ENCODE measurements at places on chromosomes 7 and 10.

- DNase-seq: no peak
These were observed 150.4 kb downstream of the ETV1 start for GRCh38 chr7:13839063-13839462.

DNA sequence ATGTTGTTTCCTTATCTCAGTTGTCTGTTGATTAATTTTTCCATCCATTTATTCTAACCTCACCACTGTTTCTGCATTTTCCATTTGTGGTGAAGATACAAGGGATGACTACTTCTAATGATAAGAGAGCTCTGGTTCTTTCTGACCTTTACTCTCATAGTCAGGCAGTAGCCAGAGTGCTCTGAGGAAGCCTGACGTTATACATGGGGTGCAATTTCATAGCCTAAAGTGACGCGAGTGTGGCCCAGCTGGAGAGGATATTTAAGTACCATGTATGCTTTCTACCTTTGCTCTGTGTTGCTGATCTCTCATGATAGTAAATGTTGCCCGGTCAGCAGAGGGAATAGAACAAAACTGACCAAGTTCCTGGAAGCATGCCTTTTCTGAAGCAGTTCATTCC, 33.9 kb upstream of the CYCS start:
- DNase-seq: no peak

- no peak for DNase-seq
These were observed 259.9 kb downstream of the SKIDA1 start for GRCh38 chr10:21265622-21266021.

DNA sequence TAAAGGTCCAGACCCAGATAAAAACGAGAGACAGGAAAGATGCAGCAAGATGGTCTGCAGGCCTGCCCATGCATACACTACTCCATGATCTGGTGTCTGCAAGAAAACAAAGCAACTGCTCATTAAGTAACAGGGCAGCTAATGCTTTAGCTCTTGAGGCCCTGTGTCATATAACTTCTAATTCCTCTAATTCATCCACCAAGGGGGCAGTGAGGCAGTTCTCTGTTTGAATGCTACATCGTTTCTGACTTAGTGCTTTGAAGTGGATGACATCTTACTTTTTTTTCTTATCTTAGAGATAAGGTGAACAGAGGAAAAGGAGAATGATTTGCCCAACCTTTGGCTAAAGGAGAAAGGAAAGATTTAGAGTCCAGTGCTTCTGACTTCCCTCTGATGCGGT, 619.7 kb downstream of the AUTS2 start:
- DNase-seq: no peak

GRCh38 chr7:37430640-37431039, 18.0 kb downstream of the ELMO1 start:
- no peak for DNase-seq

- DNase-seq: no peak
These were observed 82.6 kb upstream of the PRKG1 start for GRCh38 chr10:50991456-50992355.

DNA sequence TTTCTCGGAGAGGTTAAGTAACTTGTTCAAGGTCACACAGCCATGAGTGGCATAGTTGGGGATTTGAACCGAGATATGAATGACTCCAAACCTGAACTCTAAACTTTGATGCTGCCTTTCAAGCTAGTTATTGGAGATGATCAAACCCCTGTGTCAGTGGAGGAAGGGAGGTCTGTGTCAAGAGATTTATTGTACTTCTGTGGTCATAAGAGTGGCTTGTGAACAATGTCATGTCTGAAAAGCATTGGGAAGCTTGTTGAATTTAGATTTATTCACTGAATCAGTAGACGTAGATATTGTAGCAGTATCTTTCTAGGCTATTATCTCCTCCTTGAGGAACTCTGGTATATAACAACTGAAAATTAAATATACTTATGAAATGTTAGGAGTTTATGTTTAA, 27.3 kb downstream of the SNX10 start:
- no peak for DNase-seq

DNA sequence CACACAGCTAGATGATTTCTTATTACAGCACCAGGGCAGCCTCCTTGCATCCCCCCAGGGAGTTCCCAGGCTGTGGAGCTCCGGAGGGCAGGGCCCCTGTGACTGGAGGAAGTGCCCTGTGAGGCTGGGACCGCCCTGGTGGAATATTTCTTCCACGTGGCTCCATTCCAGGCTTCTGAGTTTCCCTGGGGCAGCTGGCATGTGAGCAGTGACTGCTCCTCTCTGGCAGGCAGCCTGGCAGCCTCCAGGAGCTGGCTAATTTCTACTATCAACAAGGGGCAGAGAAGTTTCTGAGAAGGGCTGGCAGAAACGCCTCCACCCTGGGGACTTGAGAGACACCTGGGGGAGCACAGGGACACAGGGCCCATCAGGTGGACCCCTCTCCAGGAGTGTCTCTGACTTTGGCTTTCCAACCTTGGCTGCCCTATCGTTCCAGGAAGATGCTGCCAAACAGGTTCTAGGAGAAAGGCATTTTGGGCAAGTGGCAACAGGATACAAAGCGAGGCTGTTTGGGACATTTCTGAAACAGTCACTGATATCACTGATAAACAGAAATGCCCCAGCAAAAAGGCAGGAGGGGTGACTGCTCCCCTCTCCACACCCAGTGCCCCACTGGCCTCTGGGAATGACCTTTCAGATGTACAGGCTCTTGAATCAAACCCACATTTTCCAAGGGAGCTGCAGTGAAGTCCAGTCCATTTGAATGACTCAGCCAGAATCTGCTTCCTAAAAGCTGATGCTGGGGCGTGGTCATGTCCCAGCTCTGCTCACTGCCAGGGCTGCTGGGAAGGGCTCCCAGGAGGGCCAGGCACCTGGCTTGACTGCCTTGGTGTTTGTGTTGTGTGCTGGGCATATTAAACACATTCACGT, 16.1 kb downstream of the MYOF start:
- DNase-seq: no peak

- DNase-seq: no peak
These were observed 59.9 kb upstream of the SKAP2 start for GRCh38 chr7:26924149-26924767.

DNA sequence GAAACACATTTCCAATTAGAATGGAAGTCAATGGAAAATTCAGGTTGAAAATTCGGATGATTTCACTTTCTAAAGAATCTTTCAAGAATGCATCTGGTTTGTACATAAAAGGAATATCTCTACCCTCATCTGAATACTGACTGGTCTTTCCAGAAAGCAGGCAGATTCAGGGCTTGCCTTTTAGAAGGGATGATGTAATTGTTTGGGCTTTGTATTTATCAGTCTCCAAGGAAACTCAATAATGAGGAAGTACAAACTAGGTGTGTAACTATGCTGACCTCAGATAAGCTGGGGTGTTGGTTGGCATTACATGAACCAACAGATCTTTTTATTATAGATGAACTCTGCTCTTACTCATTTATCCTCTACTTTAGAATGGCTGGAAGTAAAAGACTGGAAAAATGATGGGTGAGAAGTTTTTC, 24.1 kb downstream of the PDLIM1 start:
- DNase-seq: peak; percentile 31

DNA sequence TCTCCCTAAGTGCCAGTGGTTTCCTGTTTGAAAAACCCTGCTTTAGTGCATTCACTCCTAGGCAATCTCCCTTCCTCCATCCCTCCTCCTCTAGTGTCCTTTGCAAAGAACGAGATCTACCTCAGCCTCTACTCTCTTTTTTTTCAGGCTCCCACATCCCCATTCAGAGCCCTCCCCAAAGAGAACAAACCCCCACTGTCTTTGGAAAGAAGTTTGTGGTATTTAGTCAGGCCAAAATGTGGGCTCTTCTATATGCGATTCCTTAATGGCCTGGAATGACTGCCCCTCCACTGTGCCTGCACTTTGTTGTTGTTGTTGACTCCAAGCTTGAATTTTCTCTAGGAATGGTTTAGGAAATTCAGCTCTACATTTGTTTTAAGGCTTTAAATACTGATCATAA, 36.3 kb downstream of the PALS2 start:
- DNase-seq: no peak

DNA sequence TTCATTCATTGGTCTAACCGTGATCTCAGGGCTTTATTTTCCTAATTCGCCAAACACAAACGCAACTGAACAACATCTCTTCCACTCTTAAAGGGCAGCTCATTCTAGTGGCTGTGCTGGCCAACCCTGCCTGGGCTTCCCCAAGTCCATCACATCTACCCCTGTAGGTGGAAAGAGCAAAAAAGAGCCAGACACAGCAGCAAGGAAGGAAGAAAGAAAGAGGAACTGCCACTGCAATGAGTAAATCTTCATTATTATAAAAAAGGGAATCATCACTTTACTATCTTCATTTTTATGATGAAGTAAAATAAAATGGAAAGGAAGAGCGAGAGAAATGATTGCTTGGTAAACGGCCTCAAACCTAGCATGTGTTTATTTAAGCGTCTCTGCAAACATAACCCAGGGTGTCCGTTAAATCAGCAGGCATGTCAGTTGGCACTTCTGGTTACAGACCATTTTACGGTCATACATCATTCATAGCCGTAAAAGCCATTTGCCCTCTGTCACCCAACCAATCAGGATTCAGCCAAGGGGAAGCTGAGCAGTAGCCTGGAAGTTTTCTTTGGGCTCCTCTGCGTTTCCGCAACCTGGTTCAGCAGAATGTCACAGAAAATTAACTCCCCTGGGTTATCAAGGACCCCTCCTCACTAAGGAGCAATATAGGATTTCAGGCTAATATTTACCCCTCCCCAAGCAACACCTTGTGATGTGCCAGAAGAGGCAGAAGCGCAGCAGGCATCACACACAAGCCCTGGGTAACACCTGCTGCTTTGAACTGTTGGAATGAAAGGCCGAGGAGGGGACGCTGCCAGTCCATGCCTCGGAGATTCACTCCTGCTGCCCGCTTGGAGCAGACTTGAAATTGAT, 234.0 kb downstream of the SNX10 start:
- no peak for DNase-seq

DNA sequence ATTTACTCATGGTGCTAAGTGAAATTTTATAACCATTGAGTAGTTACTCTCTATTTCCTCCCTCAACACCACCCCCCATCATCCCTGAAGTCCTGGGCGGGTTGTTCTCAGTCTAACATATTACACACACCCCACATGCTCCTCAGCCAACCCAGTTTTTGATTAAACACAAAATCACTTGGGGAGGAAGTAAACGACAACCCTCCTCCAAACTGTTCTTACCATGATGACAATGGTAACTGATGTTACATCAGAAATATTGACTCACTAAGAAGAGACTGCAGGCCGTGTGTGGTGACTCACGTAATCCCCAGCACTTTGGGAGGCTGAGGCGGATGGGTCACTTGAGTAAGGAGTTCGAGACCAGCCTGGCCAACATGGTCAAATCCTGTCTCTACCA, 44.2 kb downstream of the RAB11FIP2 start:
- DNase-seq: no peak

DNA sequence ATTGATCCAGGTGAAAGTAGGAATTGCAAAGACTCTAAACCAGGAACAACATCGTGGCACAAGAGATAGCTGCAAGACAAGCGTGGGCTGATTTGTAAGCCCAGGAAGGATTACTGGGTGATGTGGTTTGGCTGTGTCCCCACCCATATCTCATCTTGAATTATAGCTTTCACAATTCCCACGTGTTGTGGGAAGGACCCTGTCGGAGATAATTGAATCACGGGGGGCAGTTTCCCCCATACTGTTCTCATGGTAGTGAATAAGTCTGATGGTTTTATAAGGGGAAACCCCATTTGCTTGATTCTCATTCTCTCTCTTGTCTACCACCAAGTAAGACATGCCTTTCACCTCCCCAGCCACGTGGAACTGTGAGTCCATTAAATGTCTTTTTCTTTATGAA, 59.5 kb downstream of the ST8SIA6 start:
- no peak for DNase-seq

- DNase-seq: no peak
These were observed 33.1 kb downstream of the GSTO2 start for GRCh38 chr10:104301907-104302690.

DNA sequence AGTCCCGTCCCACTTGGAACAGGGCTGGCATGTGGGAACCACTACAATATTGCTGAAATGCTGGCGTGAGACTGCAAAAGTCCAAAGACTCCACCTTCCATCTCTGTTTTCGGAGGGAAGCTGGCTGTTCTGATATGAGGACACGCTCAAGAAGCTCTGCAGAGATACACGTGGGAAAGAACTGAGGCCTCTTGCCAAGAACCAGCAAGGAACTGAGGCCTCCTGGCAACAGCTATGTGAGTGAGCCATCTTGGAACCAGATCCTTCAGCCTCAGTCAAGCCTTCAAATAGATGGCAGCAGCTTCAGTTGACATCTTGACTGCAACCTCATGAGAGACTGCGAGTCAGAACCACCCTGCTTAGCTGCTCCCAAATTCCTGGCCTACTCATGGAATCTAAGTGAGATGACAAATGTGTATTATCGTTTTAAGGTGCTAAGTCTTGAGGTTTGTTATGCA, 30.8 kb downstream of the SGMS1 start:
- no peak for DNase-seq

- DNase-seq: no peak
These were observed 407.1 kb downstream of the NEBL start for GRCh38 chr10:20489961-20490360.

DNA sequence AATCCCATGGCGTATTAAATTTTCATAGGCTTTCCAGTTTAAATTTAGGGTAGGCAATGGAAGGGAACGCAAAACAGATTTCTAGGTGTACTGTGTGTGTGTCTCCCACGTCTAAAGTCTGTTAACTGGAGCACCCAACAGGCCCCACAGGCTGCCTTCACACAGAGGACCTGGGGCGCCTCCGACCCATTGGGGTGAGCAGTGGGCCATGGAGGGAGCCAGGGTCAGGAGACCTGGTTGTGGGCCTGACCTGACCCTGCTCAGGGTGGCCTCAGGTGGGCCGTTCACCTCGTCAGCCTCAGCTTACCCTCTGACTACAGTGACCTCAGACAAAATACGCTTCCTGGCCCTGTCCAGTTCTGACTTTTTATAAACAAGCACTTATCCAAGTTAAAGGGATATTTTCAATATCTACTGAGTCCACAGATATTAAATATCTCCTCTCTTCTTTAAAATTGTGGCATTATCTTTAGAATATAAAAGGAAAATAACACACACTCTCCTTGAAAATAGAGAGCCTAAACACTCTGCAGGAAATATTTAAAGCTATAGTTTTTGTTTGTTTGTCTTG, 159.6 kb downstream of the EGFR start:
- DNase-seq: no peak

Data from GM19239 (cell line).